ENCODE measurements at places on chromosomes 11 and 22.

- no peak for DNase-seq
Observed at GRCh38 chr22:17486313-17486712, 77.0 kb upstream of the SLC25A18 start.

DNA sequence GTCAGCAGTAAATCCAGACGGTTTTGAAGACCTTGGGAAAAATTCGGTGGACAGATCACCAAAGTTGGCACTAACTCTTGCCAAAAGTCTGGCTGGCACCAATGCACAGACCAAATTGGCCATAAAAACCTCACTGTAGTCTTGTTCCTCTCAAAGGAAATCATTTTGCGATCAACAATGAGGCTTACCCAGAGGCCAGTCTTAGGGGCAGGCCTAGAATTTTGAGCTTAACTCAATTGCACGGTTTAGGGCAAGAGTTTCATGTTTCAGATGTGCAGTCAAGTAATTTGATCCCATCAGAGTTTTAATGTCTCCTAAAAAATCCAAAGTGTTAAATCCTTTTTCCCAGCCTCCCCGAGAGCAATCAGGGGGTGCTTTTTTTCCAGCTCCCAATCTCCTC lies 19.0 kb downstream of the MPPED2 start:
- no peak for DNase-seq

DNA sequence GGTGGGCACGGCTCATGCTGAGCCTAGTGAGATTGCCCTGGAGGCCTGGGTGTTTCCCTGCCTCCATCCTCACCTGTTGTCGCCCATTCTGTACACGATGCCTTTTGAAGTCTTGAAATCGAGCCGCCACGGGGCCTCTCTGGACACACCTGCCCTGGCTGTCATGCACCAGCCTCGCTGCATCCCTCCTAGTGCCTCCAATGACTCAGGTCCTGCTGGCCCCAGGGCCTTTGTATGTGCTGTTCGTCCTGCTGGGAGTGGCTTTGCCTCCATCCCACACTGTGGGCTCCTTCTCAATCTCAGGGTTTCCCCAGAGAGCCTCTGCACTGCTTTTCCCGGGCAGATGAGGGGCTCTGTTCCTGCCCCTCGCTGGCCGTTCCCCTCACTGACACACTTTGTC lies 8.9 kb upstream of the MYEOV start:
- DNase-seq = no peak

DNA sequence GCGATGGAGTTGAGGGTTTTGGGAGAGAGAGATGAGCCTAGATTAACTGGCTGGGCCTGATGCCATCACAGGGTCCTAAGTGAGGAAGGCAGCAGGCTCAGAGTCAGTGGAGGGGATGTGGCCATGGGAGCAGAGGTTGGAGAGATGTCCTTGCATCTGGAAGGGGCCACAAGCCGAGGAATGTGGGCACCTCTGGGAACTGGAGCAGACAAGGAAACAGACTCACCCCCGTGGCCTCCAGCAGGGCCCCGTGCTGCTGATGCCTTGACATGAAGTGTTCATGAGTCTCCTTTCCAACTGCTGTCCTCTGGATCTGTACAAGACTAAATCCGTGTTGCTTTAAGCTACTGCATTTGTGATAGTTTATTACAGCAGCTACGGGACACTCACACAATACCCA lies 49.2 kb downstream of the SHISAL1 start:
- DNase-seq = no peak

GRCh38 chr22:48794906-48795305 lies 1032.8 kb downstream of the BRD1 start:
- no peak for DNase-seq

DNA sequence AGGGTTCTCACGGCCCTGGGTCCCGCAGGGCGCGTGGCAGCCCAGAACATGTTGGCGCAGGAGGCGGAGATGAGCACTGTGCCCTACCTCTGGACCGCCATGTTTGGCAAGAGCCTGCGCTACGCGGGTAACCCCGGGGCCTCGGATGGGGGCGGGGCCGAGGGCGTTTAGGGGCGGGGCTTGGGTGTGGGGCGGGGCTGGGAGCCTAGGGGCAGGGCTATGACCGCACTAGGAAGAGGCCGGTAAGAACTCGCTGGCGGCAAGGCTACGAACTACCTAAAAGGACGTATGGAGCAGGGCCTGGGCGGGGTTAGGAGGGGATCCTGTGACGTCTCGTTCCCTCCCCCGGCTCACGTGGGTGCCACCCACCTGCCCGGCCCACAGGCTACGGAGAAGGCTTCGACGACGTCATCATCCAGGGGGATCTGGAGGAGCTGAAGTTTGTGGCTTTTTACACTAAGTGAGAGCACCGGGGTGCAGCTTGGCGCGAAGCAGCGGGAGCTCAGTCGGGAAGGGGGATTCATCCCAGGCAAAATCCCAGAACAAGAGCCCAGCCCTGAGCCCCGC lies 2.8 kb upstream of the LZTR1 start:
- DNase-seq = no peak

DNA sequence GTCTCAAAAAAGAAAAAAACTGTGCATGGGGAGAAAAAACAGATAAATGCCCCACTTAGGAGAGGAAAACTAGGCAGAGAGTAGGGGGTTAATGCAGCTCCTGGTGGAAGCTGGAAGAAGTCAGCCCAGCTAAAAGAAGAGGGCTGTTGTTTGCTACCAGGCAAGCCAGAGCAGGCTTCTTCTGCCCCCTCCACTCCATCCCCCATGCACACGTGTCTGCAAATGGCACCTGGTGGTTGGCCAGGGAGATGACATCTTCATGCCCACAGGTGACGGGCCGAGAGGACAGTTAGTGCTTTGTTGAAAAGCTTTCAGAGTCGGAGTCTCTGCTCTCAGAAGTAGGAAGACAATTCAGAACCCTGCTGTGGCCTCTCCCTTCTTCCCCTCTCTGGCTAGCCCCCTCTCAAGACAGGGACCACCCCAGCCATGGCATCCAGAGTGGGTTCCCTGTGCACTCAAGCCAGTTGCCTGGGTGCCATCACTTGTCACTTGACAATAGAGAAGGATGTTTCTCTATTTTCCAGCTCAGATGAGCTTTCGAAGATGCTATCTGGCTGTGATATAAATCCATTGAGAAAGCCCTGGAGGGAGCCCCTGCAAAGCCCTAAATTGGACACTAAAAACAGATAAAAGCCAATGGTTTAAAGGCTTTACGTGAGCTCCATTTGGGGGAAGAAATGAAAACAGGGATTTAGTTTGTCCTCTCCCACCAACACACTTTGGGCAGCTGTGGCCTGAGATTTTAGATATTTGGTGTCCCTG lies 142.0 kb downstream of the TRIM29 start:
- no peak for DNase-seq

DNA sequence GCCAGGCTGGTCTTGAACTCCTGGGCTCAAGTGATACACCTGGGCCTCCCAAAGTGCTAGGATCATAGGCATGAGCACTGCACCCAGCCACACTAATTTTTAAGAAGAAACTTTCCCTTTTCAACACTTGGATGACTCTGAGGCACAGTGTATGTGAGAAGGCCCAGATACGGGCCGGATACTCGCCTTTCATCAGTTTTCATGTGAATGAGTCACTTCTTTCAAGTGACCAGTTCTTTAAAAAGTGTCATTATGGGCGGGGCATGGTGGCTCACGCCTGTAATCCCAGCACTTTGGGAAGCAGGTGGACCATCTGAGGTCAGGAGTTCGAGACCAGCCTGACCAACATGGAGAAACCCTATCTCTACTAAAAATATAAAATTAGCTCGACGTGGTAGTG lies 120.8 kb downstream of the CTTN start:
- no peak for DNase-seq

DNA sequence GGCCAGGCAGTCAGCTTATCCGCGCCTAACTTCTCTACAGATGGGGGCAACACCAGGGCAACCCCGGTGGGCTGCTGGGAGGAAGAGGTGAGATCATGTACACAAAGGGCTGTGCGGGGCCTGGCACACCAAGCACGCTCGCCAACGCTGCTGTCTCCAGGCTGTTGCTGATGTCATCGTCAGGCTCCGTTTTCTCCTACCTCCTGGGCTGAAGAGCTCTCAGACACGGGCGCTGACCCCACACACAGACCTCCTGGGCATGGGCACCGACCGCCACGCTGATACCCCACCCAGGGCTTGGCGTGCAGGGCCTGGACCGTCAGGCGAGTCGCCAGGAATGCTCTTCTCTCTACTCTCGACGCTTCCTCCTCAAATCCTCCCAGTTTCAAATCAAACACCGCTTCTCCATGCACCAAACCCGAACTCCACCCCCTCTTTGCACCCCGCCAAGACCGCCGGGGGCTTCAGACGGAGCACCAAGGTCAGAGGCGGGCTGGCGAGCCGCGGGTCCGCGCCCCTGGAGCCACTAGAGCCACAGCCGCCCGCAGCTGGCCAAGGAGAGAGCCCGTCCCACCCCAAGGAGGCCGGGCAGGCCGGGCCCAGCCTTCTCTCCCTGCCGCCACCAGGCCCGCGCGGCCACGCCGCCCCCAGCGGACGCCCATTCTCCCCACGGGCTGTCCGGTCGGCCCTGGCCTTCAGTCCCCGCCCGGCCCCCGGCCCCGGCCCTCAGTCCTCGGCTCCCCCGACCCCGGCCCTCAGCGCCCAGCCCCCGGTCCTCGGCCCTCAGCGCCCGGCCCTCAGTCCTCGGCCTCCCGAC lies 772 bp downstream of the SBF1 start:
- no peak for DNase-seq

DNA sequence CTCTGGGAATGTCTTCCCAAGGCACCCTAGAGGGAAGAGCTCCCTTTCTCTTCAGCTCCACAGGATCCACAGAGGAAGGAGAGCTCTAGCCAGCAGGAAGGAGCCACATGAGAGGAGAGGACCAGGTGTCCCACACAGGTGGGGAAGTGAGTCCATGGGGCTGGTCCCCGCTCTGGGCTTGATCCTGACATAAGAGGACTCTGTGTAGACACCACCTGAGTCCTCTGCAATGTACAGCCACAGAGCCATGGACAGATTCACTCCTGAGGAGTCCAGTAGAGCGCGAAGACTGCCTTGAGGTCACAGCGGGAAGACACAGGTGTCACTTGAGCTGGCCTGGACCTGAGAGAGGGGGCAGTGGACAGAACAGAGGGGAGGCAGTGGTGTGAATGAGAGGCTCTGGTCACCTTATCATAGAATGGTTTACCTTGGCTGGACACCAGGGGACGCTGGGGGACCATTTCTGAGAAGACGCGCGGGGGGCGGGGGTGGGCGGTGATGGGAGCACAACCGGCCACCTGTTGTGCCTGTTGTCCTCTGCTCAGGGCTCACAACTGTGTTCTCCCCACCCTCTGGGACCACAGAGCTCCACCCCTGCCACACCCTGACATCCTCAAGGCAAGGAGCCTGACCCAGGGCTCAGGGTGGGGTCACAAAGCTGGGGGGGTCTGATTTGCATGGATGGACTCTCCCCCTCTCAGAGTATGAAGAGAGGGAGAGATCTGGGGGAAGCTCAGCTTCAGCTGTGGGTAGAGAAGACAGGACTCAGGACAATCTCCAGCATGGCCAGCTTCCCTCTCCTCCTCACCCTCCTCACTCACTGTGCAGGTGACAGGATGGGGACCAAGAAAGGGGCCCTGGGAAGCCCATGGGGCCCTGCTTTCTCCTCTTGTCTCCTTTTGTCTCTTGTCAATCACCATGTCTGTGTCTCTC lies 128.2 kb downstream of the ZNF280B start:
- no peak for DNase-seq

- DNase-seq = no peak
Observed at GRCh38 chr11:129458278-129458677, 82.6 kb downstream of the BARX2 start.

DNA sequence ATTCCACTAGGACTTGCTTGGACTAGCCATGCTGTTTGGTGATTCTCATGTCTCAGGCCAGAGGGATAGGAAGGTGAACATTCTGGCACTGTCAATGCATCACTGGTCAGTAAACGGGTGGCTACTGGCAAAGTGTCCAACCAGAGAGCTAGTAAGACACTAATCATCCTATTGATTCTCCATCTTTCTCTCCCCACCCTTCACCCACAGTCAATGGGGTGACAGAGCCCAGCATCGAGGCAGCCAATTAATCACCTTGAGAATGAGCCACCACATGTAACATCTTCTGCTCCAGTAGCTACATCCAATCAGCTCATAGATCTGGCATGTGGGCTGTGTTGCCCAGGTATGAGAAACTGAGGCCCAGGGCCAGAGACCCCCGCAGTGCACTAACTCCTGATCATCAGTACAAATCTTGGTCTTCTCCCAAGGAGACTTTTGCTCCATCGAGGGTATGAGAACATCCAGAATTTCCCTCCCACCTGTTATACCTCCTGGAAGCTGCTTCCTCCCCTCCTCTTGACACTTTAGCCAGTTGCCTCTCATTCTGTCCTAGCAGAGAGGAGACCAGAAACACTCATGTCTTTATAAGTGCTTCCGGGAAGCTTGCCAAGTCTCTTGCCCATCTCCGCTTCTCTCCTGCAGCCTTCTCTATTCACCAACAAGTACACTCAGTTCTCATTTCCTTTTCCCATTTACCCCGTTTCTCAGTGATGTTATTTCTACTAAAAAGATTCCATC lies 17.0 kb downstream of the HTR3A start:
- no peak for DNase-seq

DNA sequence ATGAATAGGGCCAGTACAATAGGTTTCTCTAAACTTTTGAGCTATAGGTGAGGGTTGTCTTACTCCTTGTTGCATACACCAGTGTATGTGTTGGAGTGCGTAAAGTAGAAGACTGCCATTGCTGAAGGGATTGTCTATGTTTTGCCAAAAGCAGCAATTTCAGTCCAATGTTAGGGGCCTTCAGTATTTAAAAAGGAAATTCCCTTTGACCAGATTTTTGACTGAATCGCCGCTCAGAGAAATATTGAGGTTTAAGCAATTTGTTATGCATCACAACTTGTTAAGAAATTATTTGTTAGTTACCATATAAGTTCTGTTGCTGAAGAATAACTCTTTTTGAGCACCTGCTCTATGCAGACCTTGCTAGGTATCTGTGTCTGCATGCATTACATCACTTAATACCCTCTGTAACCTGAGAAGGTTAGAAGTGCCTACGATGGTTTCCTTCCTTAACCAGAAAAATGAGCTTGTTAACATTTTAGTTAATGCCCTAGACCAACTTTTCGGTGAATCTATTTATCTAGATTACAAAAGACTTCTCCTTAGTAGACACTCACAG lies 33.9 kb downstream of the MMP20 start:
- no peak for DNase-seq

GRCh38 chr11:44632466-44633123 lies 67.1 kb downstream of the CD82 start:
- DNase-seq = no peak

GRCh38 chr11:81979448-81979847 lies 754.2 kb downstream of the FAM181B start:
- no peak for DNase-seq

- DNase-seq = no peak
Observed at GRCh38 chr11:18769802-18770456, 21.7 kb downstream of the PTPN5 start.
